ENCODE measurements at places on chromosomes 2 and 18. TPM values are rescaled to one million over a fixed set of nuclear protein-coding genes. Genes with fewer than 3 reads are reported as not detected.

LAMA3 gene
- total RNA-seq = 1.2 TPM

GRCh38 chr2:133193544-133194361 lies 374.5 kb downstream of the NCKAP5 start:
- no peak for DNase-seq

SLC19A3 gene
- 2.0 TPM for total RNA-seq

PLGLB2 gene
- total RNA-seq = 0.41 TPM

- DNase-seq = no peak
Observed at GRCh38 chr18:46449499-46449898, 207.5 kb downstream of the LOXHD1 start.

DNA sequence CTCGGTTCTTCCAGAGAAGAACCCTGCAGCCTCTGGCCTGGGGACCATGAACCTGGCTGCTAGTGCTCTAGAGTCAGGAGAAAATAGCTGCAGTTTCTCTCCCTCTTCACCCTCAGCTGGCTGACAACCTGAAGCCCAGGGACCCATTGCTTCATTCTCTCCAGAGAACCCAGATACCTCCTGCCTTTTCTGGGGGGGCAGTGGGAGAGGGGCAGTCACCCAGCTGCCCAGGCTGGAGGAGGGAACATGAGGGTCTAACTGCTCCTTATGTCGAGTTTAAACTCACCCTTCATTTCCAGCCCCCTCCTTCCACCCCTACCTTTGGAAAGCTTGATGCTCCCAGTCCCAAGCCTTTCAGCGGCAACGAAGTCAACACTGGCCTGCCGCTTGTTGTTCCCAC lies 7.6 kb upstream of the ZFAND2B start:
- no peak for DNase-seq

ZC3H6 gene
- total RNA-seq = 19.6 TPM

DNA sequence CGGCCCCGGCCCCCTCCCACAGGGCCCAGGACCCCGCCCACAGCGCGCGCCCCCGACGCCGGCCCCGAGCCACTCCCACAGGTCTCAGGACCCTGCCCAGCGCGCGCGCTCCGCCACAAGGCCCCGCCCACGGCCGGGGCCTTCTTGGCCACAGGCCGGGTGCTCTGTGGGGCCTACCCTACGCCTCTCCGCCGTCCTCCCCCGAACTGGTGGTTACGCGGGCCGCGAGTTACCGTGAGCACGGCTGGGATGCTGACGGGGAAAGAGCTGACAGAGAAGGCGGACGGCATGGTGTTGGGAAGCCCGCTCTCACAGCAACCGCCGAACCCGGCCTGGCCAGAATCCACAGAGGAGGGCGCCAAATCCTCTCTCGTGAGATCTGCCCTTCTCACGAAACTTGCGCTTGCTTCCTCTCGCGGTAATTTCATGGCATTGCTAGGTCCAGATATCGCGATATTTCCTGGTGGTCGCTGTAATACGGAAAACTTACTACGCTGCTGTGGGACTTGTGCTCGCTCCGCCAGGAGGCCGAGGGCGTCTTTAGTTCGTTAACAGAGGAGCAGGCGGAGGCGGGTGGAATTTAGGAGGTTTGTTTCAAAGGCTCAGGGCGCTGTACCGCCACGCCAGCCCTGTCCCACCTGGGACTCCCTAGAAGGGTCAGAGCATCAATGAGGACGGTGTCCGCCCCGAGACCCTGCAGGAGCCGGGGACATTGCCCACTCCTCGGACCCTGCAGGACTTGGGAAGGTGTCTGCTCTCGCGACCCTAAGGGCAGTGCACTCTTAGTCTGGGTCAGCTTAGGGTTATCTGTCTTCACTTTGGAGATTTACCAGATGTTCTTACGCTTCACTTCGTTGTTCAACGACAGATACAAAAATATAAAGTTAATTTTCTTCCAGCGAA lies at the start of gene TMEM18:
Gene TMEM18, minus strand, starts transcription at position 351 of the 903 bp plus-strand sequence. Its CDS starts 61 bp downstream, at position 290.
- peak; percentile 78 for DNase-seq

DNA sequence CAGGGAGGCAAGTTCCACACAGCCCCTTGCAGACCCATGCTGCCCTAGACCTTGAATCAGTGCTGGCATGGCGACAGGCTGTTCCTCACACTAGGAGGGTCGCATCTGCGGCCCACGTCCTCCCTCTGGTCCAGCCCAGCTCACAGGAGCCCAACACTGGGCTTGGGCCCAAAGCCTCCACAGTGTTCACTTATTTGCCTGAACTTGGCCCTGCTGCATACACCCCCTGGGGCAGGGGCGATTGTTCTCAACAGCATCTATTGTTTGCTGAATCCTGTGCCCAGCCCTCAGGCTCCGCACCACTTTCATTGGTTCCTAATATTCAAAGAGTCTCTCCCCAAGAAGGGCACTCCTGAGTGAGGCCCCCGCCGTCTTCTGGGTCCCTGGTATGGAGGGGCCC lies 90.7 kb downstream of the ZBTB7C start:
- DNase-seq = no peak

MTERF4 gene
- 32.6 TPM for total RNA-seq

- no peak for DNase-seq
Observed at GRCh38 chr2:85811180-85812093, 57.6 kb downstream of the ATOH8 start.

- no peak for DNase-seq
Observed at GRCh38 chr2:16958266-16958665, 292.6 kb upstream of the CYRIA start.

SERPINB4 gene
- not detected for total RNA-seq

DNA sequence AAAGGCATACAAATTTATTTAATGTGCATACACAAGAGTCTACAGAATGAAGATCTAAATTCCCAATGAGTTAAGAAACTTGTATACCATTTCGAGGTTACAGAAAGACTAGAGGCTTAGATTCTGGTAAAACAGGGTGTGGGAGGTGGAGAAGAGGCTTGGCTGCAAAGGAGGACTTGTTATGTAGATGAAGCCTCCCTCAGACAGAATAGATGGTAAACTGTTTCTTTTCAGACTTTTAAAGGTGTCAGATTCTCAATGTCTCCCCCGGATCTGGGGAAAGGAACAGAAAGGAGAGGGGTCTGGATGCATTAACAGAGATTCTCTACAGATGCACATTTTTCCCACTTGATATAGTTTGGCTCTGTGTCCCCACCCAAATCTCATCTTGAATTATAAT lies 126.0 kb downstream of the ST6GAL2 start:
- DNase-seq = no peak

ZNF519 gene
- total RNA-seq = 46.1 TPM

DNA sequence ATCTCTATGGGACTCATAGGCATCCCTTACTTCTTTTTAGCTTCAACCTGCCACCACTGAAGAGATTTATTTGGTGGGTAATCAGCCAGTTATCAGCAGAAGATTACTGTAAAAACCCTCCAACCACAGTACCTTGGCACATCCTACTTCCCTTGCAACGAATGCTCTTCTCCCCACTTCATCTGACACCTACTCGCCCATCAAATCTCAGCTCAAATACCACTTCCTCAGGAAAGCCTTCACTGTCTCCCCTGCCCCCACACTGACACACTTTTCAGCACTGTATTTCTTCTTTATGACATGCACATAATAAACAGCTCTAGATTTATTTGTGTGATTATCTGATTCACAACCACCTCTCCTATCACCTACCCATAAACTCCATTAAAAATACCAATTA lies 3.1 kb downstream of the KDSR start:
- no peak for DNase-seq

- DNase-seq = no peak
Observed at GRCh38 chr18:23578891-23579653, 7.2 kb downstream of the NPC1 start.

GRCh38 chr2:201257381-201257955 lies 2.9 kb upstream of the CASP8 start:
- no peak for DNase-seq

DNA sequence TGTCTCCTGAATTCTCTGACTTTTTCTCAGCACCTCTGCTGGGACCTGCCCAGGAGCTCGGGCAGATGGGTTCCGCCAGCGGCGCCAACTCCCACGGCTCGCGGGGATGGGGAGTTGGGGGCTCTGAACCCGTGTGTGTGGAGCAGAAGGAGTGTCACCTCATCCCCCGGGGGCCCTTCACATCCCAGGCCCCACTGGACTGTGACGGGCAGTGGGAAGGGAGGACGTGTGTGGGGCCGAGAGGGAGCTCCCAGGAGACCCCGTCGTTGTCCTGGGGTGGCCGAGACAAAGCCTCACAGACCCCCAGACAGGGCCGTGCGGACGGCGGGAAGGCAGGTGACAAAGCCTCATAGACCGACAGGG lies 130.0 kb upstream of the CTDP1 start:
- no peak for DNase-seq

- DNase-seq = no peak
Observed at GRCh38 chr2:207041786-207042554, 102.7 kb downstream of the CPO start.

DNA sequence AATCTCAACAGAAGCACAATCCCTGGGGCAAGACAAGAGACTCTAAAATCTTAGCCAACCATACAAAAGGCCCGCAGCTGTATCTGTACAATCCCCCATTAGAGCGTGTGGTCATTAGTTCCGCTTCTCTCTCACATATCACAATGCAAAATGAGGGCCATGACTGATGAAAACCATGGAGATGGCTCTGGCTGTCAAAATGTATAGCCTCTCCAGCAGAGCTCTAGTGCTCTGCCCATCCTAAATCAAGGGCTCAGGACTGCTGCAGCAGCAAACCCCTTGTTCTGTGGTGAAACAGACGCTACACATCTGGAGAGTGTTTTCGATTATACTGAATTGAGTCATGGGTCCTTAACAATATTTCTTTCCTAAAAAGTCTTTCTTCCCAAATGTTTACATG lies 221.0 kb downstream of the PID1 start:
- no peak for DNase-seq

DNA sequence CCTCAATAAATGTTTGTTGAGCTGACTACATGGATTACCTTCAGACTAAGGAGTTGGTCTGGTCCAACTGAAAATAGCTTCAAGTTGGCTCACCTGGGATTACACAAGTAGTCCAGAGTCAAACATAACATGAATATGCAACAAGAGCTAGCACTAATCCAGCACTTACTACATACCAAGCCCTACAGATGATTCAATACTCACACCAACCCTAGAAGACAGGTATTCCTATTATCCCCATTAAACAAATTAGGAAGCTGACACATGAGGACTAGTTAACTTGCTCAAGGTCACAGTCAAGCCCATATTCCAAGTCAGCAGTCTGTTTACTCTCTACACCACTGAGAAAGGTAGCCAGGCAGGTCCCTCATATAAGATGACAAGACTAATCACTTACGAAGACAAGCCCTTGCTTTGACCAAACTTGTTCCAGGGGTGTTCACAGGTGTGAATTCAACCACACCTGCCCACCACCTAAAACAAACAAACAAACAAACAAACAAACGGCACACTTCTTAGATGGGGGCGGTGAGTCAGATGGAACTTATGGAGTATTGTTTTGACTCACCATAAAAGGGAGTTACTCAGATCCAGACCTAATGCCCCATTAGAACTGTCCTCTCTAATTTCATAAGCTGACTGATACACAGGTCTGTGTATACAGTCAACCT lies 29.1 kb downstream of the TMEM131 start:
- DNase-seq = no peak

DNA sequence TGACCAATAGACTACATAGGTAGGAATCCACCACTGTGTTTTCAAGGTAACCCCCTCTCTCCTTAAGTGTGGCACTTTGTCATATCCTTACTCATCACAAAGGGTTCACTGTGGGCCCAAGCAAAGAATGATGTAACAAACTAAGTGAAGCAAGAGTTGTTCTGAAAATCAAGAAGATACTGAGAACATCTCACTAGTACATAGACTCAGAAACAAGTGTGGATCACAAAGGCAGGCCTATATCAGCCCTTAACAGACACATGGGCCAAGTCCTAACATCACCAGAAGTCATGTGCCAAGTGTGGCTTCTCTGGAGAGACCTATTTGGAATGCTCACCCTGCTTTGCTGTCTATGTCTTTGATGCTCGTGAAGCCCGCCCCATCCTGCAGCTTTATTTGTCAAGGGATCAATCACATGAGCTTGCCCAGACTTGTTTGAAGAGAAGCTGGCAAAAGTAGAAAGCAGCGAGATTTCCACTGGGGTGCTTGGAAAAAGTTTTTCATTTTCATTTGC lies 131.2 kb upstream of the TTC39C start:
- DNase-seq = no peak

DNA sequence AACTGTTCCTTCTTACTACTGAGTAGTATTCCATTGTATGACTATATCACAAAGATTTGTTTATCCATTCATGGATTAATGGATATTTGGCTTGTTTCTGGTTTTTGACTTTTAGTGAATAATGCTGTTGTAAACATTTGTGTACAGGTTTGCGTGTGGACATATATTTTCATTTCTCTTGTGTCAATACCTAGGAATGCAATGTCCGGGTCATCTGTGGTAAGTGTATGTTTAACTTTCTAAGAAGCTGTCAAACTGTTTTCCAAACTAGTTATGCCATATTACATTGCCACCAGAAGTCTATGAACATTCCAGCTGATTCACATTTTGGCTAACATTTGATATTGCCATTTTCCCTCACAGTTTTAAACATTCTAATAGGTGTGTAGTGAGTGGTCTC lies 29.1 kb upstream of the SLC16A14 start:
- no peak for DNase-seq

DNA sequence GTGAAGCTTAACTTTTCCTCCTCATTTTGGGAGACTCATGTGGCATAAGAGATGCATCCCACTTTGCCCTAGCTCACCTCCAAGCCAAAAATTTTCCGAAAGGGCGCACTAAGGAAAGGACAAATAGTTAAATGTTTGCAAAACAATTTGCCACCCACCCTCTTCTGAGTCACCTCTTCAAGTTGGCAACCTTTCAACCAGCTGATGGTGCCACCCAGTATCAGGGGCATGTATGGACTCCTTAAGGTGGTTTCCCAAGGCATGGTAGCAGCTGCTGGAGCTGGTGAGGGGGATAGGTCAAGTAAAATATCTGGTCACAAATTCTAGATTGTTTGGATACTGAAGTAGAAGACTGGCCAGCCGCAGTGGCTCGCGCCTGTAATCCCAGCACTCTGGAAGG lies 17.2 kb upstream of the ITGAV start:
- no peak for DNase-seq

GRCh38 chr2:8576525-8577167 lies 105.2 kb upstream of the ID2 start:
- DNase-seq = no peak

DNA sequence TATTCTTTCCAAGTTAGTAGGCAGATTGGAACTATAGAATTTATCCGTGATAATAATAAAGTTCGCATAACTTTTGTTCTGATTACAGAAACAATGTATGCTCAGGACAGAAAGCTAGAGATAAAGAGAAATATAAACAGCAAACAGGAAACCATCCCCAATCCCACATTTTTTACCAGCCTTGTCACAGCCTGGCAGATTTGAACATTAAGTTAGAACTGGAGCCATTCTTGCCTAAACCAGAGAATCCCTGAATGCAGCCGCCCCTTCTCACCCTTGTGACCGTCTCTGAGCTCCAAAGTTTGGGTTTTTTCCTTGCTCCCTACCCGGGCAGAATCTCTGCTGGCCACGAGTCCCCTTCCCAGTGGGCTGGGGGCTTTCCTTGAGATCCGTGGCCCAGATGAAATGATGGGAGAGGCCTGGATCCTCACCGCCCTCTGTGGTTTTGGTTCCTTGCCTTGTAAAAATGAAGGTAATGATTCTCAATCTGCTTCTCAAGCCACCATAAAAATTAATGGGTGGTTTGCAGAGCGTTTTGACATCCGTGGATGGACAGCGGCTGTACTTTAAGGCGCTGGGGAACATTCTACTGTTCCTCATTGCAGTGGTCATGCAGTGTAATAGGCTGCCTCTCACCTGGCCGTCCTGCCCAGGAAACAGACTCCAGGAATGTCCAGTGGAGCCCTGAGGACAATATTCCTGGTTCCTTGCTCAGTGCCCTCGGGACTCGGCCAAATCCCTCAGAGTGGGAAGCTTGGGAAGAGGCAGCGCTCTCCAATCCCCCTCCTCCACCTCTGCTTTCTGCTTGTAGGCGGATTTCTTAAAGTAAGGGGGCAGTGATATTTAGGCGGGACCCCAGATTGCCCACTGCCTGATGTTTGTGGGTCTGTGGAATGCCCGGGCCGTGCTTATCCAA lies 1.6 kb downstream of the SH3BP4 start:
- DNase-seq = no peak

All from frontal cortex (tissue), 4 donors.